ENCODE measurements at places on chromosomes 13 and 19.

GRCh38 chr13:95704510-95704909 is 27.6 kb downstream of the DNAJC3 start:
- DNase-seq: no peak

DNA sequence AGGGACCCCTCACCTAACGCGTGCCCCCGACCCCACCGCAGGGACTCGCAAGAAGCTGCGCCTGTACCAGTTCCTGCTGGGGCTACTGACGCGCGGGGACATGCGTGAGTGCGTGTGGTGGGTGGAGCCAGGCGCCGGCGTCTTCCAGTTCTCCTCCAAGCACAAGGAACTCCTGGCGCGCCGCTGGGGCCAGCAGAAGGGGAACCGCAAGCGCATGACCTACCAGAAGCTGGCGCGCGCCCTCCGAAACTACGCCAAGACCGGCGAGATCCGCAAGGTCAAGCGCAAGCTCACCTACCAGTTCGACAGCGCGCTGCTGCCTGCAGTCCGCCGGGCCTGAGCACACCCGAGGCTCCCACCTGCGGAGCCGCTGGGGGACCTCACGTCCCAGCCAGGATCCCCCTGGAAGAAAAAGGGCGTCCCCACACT is 4.7 kb upstream of the MYBPC2 start:
- DNase-seq: peak; percentile 84

DNA sequence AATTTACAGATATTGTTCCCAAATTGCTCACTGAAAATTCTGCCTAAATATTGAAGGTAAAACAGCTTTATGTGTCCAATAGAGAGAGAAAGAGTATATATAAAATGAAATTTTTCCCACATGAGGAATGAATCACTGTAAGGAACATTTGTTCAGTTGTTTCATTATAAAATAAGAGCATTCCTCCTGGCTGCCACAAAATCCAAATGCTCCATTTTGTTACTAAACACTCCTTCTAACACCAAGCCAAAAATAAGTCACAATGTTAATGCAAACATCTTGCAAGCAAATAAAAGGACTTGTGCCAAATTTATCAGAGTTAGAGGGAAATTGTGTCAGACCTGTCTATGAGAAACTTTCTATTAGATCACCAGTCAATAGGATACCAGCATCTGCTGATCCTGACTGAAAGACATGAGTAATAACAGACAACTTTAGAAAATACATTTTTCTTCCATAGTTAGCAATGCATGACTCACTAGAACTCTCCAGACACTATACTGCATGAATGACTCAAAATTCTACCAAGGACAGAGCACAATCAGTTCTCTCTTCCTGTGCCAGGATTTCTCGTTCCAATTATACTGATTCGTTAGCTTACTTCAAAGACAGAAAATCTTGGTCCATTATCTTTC is 83.5 kb upstream of the FNDC3A start:
- DNase-seq: peak; percentile 86

GRCh38 chr19:39335168-39335548 is 685 bp downstream of the GMFG start:
- DNase-seq: no peak

DNA sequence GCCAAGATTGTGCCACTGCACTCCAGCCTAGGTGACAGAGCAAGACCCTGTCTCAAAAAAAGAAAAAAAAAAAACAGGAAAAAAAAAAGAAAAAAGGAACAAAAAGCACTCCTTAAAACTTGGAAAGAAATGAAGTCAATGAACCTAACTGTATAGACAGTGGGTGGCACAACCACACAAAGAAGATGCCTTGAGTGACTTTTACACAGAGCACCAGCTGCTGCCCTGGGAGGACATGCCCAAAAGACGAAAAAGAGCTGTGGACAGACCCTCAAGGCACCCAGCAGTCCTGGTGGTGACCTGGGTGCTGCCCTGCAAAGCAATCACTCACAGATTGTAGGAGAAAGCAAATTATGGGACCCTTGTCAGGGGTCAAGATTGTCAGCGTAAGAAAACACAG is 5.9 kb upstream of the LAMP1 start:
- DNase-seq: no peak

DNA sequence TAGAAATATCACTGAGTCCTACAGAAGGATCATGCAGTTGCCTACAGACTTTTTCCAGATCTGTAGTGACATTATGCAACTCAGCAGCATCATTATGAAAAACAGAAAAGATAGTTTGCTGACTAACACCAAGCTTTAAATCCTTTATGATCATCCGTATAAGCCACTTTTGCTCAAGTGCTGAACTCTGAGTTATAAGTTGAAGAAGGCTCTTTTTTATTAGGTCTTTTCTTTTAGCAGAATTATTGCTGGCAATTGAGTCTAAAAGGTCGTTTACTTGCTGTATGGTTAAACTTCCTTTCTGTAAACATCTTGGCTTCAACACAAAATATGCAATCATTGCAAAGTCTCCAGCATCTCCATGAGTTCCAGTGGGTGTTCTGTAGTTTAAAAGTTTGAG is 4.8 kb downstream of the LIG4 start:
- no peak for DNase-seq

DNA sequence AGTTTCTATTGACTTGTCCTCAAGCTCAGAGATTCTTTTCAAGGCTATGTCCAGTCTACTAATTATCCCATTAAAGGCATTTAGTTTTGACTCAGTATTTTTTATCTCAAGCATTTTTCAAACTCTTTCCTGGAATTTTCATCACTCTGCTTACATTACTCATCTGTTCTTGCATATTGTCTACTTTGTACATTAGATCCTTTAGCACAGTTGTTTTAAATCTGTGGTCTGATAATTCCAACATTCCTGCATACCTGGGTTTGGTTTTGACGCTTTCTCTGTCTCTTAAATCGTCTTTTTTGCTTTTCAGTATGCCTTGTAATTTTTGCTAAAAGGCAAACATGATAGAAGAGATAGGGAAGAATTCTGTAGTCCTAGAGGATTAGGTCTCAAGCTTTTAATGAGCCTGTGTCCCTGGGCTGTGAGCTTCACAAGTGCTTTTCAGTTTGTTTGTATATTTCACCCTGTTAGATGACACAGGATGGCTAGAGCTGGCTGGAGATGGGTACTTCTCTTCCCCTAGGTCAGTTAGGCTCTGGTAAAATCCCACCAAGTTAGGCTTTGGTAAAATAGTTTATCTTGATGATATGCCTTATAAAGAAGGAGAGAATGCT is 46.1 kb upstream of the GPC6 start:
- peak; percentile 64 for DNase-seq

GRCh38 chr19:35273686-35274259 is 5.0 kb downstream of the USF2 start:
- no peak for DNase-seq

DNA sequence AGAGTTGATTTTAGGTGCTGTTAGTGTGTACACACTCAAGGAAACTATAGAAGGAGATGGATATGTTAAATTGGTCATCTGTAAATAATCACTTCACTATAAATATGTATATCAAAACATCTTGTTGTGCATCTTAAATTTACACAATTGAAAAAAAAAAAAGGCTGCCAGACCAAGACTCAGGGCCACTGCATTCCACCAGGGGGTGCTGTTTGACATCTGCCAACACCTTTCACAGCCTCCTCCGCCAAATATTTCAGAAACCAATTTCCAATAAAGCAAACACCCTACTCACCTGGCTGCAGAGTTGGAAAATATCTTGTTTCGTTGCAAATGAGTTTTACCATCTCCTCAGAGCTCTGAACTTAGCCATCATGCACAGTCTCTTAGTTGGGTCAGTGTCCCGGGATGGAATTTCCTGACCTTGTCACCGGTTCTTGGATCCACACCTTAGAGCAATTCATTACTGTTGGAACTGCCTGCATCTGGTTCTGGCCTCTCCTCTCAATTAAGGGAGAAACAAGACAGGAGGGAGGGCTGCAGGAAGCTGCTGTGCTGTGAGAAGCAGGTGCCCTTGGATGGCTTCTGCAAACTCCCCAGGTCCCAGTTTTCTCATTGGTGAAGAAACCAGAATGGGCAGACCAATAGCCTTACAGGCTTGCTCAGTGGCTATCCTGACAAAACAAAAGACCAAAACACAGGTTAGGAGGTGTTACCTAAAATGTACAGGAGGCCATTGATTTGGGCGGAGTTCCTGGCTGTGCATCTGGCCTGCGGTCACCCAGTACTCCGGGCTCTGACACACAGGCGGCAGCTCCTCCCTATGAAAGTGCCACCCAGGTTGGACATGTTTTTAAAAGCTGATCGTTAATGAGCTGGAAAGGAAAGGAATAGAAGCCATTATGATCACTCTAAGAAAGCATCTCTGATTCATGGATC is 746.6 kb downstream of the UQCRFS1 start:
- peak; percentile 60 for DNase-seq

DNA sequence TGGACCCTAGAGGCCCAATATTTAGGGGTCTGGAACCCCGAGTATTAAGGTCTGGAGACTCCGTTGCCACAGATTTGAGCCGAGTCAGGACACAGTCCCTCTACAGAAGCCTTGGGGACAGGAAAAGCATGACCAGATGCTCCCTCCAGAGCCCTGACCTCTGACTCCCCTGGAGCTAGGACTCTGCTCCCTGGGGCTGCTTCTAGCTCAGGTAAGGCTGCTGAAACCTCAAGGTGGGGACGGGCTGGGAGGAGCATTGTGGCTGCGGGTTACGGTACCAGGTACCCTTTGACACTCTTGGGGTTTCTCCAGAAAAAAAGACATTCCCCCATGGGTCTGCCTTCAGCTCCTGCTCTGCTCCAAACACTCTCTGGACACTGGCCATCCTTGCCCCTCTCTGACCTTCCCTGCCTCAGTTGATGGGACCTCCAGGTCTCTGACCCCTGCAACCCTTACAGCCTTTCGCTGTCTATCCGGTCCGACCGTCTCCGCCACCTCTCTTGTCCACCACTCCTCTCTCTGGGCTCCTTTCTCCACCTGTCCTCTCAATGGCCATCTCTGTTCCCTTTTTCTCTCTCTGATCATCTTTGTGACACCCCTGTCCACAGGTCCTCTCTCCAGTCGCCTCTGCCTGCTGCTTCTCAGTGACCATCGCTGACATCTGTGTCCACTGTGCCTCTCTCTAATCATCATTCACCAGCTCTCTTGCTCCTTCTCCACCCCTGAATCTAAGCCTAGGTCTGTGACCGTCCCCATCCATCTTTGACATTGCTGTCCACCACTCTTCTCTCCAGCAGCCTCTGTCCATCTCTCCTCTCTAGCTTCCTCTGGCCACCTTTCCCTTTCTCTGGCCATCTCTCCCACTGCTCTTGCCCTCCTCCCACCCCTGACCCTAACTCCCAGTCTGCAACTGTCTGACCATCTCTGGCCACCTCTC is 1.4 kb downstream of the LRFN3 start:
- DNase-seq: no peak

- DNase-seq: no peak
Observed at GRCh38 chr13:62407871-62408270, 992.2 kb upstream of the PCDH20 start.

DNA sequence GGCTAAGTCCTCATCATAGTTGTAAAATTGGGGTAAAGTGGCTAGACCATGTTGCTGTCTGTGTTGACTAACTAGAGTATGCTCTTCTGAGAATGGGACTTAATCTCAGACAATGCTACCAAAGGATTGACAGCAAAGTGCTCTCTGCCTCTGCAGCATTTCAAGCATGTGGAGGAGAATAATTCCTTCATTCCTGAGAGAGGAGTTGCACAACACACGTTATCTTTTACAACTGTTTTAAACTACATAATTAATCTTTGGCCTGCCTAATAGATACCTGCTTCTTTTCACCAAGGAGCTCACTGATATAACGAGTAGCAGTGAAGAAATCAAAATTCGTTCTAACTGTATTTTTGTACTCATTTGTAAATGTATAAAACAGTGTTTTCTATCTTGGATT is 2172.2 kb downstream of the PCDH9 start:
- peak; percentile 13 for DNase-seq
